SK-N-SH treated with all-trans-retinoic acid at 6 μM for 48 hours (cell line): ENCODE measurements at places on chromosomes 1 and 21.
A peak's percentile ranks its signal among the peaks of the same experiment; 100 is the strongest.

DNA sequence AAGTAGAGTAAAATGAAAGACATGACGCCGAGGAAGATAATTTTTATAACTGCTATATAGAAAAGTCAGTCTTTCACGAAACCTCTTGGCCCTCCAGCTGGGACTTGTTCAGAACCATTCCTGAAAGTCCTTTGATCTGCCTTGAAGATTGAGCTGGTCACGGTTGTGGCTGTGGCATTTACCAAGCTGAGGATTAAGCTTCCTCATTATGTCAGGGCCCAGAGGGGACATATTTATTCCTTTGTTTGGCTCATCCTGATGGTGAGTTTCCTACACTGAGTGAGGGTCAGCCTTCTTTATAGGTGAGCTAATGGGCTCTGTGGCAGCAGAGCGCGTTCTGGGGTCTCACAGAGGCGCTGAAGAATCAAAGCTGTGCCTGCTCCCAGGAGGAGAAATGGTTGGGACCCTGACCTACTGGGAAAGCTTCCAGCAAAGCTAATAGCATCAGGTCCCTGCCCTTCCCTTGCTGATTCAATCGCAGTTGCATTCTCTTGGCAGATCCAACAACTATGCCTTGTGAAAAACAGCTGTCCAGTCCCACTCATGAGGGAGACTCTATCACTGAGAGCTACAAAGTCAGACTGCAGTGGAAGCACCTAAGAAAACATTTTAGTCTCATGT is 43.2 kb upstream of the PBX1 start:
- ATAC-seq = no peak

GRCh38 chr1:154996966-154997701 is 3.7 kb downstream of the LENEP start:
- no peak for ATAC-seq

DNA sequence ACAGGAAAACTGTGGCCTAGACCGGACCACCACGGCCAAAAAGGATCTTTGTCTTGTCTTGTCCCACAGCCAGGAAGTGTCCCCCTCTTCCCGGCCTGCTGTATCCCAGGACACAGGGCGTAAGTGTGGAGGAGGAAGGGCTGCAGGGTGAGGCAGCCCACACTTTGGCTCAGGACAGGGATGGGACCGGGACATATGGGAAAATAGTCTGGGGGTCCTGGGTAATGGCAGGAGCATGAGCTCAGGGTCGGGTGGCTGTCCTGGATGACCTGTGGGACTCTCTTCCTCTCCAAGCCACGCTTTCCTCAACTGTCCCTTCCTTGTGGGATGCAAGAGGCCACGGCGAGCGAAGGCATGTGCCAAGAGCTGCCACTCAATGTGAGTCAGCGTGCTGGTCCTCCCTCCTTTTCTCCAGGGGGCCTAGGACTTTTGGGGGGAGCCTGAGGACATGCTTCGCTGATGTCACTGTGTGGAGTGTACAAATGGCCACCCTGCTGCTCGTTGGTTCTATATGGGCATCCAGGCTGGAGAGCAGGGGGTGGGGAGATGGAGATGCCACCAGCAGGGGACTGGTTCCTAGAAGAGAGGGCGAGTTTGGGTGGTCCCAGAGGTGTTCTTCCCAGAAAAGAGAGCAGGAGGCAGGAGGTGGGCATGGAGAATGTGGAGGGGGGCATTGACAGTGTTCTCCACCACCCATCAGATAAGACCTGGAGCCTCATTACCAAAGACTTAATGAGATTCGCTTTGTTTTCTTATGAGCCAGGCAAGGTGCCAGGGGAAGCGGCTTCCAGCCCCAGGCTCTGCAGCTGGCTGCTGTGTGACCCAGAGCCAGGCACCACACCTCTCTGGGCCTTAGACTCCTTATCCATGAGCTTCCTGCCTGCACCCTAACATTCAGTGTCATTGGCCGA is 11.5 kb upstream of the PADI1 start:
- no peak for ATAC-seq

DNA sequence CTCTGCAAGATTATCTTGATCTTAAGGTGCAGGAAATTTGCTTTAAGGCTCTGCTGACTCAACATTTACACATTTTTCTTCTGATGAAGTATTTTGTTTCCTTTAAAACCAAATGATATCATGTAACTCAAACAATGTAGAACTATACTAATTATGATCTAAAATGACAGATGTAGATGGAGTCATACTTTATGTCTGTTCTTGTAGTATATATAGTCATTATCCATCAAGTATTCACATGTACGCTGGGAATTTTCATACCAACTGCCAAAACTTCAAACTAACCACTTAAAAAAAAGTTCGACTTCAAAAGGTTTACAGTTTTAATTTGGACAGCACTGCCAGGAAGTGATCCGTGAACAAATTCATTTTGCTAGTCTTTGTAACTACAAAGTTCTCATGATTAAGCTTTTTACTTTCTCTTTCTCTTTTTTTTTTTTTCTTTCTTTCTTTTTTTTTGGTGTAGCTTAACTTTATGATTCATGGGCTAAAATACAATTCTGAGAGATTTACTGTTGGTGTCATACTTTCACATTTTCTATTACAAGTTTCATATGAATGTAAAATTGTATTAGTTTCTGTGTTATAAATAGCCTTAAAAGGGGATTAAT is 509.0 kb upstream of the CXADR start:
- ATAC-seq = peak; percentile 70

GRCh38 chr1:33430692-33431593 is at the start of gene PHC2:
PHC2 (minus strand) TSS chr1:33431095; CDS start chr1:33375539, 55,556 bp downstream.
- peak; percentile 92 for ATAC-seq

GRCh38 chr1:4371849-4372248 is 282.6 kb upstream of the AJAP1 start:
- ATAC-seq = no peak

- no peak for ATAC-seq
Observed at GRCh38 chr1:56060906-56061305, 518.5 kb downstream of the PLPP3 start.

- ATAC-seq = peak; percentile 70
Observed at GRCh38 chr1:117060441-117061317, 553 bp downstream of the TTF2 start.

DNA sequence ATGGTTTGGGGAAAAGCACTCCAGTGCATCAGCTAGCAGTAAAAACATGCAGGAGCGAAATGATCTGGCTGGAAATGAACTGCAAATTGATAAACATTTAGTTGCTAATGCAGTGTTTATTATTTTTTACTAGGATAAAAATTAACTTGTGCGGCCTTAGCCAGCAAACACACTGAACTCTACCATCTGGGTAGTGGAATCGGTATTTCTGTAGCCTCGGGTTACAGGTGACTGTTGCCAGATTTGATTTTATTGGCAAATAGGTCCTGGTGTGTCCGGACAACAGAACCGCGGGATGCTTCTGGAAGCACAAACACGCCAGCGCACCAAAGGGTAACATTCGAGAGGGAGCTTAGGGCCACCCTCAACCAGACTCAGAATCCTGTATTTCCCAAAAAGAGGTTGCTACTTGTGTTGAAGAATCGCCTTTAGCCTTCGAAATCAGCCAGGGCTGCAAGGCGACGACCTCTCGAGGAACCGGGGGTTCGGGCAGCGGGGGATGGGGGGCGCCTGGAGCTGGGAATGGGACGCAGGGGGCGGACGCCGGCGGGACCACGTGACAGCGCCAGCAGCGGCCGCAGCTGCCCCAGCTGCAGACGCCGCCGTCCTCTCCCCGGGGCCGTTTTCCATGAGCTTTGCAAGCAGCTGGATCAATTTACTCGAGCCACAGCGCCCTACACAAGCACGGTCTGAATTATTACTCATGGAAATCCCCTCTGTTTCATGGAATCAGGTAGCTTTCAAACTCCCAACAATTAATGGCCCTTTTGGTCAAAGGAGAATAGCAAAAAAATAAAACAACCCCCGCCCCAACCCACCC is 158.8 kb downstream of the TOMM20 start:
- ATAC-seq = peak; percentile 62

GRCh38 chr21:25391777-25392176 is 215.5 kb downstream of the MRPL39 start:
- no peak for ATAC-seq

- ATAC-seq = no peak
Observed at GRCh38 chr1:31593136-31593665, 16.9 kb downstream of the TINAGL1 start.

DNA sequence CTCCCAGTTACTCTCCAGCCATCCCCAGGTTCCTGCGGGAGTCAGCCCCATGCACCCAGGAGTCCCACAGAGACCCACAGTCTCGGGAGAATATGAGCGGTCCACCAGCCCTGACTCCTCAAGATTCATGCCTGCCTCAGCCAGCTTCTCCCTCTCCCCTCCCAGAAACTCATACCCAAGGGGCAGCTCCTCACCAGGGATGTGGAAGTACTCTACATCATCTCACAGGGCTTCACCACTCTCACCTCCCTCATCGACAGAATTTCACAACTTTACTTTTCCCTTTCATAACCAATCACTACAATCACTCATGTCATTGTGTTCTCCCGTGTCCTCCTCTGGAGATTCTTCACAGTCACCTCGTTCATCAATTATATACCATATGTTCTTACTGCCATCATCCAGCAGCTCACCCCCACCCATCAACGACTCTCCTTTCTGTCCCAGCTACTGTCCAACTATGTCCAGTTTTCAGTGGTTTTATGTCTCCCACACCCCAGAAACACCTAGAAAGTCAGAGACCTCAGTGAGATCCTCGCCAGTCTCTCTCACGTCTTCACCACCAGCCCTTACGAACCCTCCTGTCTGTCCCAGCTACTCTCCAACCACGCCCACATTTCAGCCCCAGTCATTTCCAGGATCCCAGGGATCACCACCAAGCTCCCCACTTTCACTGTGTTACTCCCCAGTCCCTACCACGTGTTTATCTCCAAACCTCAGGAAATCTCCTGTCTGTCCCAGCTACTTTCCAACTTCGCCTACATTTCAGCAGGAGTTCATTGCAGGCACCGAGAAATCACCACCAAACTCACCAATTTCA is 1530.1 kb upstream of the TPTE start:
- no peak for ATAC-seq

DNA sequence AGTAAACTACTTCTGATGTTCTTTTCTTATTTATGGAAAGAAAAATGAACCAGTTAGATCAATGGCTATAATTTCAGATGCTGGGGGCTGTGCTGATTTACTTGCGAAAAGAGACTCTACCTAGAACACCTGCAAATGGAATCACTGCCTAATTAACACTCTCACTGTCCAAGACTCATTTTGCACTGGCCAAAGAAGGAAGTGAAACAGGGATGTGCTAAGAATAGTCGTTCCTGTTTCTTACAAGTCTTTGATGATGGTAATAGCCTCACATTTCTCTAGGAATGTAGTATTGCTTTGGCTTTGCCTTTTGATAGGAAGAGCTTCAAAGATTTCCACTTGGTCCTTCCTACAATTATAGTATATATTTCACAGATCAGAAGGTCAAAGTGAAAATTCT is 12.7 kb upstream of the TSNAX start:
- no peak for ATAC-seq

- ATAC-seq = no peak
Observed at GRCh38 chr1:158458263-158458662, 3.4 kb upstream of the OR10K1 start.

- ATAC-seq = no peak
Observed at GRCh38 chr1:163706915-163707314, 385.2 kb downstream of the NUF2 start.

DNA sequence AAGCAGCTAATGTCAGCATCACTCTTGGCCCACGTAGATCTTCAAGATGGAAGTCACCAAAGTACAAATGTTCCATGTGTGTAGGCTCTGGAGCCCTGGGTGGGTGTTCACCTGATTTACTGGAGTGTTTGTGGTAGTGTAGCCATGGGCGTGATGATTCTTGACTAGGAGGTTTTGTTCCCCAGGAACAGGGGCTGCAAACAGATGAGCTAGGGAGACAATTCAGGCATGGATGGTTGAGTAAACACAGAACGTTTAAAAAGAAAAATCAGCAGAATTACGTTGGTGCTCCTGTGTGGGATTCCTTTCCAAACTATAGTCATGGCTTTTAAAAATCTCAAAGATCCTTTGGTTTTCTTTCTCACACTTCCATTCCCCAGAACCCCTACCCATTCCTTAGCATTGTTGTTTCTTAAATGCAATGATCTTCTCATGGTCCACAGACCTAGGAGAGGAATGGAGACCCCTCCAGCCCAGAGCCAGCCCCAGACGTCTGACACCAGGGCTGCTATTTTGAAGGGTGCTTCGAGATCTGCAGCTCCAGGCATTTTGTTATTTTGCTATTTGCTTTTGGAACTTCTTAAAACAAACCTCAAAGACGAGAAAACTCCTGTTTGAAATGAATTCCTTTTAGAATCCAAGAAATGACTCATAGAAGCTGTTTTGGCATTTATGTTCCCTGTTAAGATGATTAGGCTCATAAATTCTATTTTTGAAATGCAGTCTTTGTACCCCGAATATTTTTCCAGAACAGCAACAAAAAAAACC is 115.1 kb downstream of the ETS2 start:
- peak; percentile 32 for ATAC-seq

GRCh38 chr1:36763771-36764170 is 270.5 kb downstream of the GRIK3 start:
- ATAC-seq = no peak

DNA sequence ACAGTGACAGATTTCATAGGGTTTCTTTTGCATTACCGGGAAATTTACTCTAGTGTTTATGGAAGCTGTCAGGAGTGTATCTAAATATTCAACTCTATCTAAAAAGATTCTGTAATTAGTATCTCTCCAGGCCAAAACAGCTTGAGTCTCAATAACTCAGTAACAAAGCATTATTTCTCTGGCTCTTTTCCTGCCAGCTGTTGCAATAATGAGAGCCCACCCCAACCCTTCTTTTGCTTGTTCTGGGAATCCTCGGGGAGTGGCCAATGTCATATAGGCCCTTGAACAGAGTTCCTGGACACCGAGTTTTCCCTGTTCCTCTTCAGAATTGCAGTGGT is 120.1 kb upstream of the SGIP1 start:
- ATAC-seq = no peak

DNA sequence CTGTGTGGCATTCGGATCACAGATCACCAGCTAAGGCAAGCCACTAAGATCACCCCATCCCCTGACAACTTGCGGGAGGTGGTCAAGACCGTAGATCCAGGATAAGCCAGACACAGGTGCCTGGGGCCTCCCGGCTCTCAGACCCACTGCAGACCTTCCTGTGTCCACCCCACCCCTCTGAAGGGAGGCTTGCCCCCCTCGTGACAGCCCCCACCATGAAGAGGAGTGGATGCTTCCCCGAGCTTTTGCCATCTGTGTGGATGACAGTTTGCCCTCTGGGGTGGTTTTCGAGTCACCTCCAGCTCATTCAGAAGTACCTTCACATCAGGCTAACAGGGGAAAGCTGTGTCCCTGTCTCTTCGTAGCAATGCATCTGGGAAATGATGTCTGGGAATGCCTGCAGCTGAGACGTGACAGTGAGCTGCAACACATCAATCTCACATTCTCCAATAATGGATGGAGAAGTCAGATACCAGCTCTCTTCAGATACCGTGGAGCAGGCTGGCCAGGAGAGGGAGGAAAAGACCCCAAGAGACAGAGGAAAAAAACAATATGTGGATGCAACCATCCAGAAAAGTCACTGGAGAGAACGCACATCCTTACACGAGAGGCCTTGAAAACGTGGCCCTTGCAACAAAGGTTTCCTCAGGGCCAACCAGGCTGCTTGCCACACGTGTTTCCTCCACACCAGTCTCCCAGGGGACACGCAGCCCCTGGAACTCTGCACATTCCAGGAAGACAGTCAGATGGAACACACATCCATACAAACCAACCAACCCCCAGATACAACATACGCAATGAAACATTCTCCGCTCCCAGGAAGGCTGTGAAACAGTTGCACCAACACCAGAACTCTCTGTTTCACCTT is 20.4 kb upstream of the FHAD1 start:
- ATAC-seq = no peak
